IMR-90 (cell line): ENCODE measurements at places on chromosomes 3 and 15. TPM values are rescaled to one million over a fixed set of nuclear protein-coding genes. Genes with fewer than 3 reads are reported as not detected.
A peak's percentile ranks its signal among the peaks of the same experiment; 100 is the strongest.

GRCh38 chr3:56702490-56703315, 19.6 kb upstream of the TASOR start:
- peak; percentile 76 for DNase-seq

KBTBD13 gene
- not detected in 2 replicates for total RNA-seq

DNA sequence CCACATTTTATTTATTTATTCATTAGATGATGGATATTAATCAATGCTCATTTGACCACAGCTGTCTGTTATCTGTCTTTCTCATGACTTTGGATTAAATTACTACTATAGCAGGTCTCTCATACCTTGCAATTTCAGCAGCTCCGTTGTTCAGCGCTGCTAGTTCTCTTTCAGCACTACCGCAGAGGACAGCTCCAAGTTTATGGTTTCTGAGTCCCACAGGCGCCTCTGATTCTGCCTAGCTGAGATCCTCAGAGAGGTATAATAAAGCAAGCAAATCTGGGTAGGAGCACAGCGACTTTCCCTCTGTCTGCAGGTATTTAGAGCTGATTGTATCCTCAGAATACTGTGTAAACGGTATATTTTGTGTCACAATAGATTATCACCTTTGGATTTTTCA, 204.9 kb downstream of the CNTN4 start:
- DNase-seq, result no peak

MELTF gene
- 0.18 and 0.28 TPM in 2 replicates for total RNA-seq

GRCh38 chr15:60392986-60393790, 4.6 kb downstream of the ANXA2 start:
- peak; percentile 98 for DNase-seq

NR1I2 gene
- total RNA-seq, result not detected in 2 replicates

- DNase-seq, result no peak
Measured at GRCh38 chr15:44414001-44414400, 13.4 kb upstream of the CTDSPL2 start.

- DNase-seq, result no peak
Measured at GRCh38 chr3:144270100-144270499, 298.5 kb downstream of the DIPK2A start.

DNA sequence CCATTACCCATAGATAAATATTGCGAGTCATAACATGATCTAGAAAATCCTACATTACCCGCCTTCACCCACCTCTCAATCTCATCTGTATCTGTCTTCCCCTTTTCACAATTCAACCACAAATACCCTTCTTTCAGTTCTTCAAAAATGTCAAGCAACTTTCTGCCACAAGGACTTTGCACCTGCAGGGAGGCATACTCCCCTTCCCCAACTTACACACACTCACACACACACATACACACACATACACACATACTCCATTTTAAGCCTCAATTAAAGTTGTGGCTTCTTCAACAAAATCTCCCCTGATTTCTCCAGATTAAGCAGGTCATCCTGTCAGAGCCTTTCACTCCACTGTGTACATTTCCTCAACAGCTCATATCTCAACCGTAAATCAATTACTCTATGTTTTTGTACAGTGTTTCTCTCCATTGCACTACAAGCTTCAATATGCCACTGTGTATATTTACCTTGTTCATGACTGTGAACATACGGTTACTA, 33.1 kb upstream of the CCDC50 start:
- DNase-seq, result no peak

PTH1R gene
- under 0.01 and 0.18 TPM in 2 replicates for total RNA-seq

GCHFR gene
- 1.4 and 2.3 TPM in 2 replicates for total RNA-seq

- DNase-seq, result no peak
Measured at GRCh38 chr15:80585544-80586018, 109.5 kb upstream of the ABHD17C start.
